ENCODE measurements at places on chromosomes 1 and 21. TPM values are rescaled to one million over a fixed set of nuclear protein-coding genes. Genes with fewer than 3 reads are reported as not detected.

- no peak for DNase-seq
Measured at GRCh38 chr1:234490793-234491479, 12.0 kb upstream of the TARBP1 start.

GRCh38 chr1:195345149-195345548 lies 1263.1 kb downstream of the KCNT2 start:
- DNase-seq, result no peak

GRCh38 chr1:34002810-34003209 lies 138.9 kb downstream of the HMGB4 start:
- DNase-seq, result no peak

GRCh38 chr1:181423301-181423918 lies 59.9 kb upstream of the CACNA1E start:
- DNase-seq, result peak; percentile 53

- no peak for DNase-seq
Measured at GRCh38 chr1:145917595-145917994, 922 bp downstream of the PEX11B start.

DNA sequence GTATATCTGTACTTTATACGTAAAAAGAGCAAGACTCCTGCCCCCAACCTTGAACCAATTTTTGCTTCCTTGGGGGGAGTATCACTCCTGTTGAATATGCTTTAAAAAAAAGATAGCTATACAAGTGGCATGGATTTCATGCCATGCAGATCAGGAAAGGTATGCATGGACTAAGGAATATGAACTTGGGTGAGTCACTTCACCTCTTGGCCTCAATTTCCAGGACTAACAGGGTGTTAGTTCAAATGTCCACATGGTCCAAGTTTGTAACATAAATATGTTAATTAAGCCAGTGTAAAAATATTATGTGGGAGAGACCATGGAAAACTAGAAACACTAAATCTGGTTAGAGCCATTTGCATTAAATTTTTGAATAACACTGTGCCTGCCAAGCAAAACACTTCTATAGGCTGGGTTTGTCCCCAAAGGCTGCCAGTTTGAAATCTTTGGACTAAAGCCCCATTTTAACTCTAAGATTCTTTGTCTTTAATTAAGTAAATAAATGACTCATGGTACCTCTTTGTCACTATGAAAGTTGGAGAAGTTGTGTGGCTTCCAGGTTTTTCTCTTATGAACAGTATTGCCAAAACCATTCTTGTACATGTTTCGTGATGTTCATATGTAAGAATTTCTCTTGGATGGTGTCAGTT lies 33.1 kb downstream of the FAM177B start:
- DNase-seq, result no peak

DNA sequence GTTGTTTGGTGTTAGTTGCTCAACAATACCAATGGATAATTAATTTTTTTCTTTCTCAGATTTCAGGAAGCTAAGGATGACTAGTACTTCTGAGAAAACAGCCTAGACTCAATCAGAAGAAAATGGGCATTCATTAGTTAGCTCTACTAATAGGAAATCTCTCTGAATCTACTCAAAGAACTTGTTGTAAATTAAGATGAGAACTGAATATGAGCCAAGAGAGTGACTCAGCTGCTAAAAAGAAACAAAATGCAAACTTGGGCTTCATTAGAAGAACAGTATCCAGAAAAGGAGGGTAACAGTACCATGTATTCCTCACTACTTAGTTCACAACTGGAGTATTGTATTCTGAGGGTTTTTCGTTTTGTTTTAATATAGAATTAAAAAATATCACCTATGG lies 12.5 kb downstream of the FOXJ3 start:
- DNase-seq, result no peak

DNA sequence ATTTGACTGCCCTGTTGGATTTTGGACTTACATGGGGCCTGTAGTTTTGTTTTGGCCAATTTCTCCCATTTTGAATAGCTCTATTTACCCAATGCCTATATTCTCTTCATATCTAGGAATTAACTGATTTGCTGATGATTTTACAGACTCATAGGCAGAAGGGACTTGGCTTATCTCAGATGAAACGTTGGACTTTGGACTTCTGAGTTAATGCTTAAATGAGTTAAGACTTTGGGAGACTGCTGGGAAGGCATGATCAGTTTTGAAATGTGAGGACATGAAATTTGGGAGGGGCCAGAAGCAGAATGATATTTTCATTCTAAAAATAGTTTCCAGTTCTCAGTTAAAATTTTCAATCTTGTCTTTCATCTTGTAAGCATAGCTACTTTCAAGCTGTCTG lies 222.3 kb downstream of the COP1 start:
- DNase-seq, result no peak

GRCh38 chr1:229388897-229389580 lies 44.9 kb downstream of the ACTA1 start:
- peak; percentile 54 for DNase-seq

DNA sequence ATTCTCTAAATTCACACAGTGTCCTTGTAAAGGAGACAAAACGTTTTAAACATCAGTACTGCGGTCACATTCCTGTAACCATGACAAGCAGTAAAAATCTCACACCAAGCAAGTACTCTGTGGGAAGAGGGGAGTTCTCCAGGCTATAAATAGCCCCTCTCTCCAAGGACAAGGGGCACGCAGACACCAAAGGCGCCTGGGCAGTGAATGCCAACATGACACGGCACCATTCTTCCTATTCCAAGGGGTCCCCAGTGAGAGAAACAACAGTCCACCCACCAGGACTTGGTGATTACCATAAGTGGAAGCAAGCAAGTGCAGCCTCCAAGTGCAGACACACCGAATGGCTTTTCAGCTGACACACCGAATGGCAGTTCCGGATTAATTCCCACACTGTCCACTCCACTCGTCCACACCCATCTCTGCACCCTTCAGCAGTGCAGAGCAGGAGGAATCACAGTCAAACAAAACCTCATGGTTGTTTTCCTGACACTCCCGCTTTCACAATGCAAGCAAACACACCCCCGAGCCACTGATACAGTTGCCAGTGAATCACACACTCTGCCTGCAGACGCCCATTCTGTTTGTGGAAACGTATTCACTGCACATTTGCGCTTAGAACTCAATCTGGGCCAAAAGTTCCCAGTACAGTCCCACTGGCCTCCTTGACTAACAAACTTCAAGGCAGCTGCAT lies 1.8 kb downstream of the PTTG1IP start:
- peak; percentile 78 for DNase-seq

DNA sequence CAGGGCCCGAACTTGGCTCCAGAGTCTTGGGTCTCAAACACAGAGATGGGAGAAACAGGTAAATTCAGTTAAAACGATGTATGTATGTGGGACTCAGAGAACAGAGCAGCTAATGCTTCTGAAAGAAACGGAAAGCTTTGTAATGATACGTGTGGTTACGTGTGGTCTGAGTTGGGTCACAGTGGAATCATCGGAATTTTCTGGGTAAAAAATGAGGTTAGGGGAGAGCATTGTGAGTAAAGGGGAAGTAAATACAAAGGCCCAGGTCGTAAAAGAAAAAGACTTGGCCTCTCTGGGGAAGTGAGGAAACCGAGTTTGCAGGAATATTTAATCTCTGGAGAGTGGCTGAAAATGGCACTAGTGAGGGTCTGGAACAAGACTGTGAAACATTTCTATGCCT lies 8.3 kb downstream of the NHLH2 start:
- DNase-seq, result no peak

DNA sequence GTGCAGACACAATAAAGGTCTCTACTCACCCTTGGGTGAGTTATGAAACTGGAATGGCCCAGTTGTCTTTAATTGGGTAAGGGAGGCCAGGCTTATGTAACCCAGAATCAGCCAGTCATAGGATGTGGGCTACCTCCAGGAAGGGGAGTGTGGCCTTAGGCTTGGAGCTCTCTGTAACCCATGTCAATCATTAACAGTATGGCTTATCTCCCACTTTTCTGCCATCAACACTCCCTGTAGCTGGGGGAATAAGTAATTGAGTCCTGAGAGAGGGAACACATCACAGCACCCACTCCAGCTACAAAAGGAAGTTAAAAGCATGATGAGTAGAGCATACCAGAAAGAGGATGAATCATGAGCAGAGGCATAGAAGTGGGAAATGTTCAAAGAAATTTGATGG lies 327.0 kb upstream of the DUSP10 start:
- DNase-seq, result peak; percentile 28

DNA sequence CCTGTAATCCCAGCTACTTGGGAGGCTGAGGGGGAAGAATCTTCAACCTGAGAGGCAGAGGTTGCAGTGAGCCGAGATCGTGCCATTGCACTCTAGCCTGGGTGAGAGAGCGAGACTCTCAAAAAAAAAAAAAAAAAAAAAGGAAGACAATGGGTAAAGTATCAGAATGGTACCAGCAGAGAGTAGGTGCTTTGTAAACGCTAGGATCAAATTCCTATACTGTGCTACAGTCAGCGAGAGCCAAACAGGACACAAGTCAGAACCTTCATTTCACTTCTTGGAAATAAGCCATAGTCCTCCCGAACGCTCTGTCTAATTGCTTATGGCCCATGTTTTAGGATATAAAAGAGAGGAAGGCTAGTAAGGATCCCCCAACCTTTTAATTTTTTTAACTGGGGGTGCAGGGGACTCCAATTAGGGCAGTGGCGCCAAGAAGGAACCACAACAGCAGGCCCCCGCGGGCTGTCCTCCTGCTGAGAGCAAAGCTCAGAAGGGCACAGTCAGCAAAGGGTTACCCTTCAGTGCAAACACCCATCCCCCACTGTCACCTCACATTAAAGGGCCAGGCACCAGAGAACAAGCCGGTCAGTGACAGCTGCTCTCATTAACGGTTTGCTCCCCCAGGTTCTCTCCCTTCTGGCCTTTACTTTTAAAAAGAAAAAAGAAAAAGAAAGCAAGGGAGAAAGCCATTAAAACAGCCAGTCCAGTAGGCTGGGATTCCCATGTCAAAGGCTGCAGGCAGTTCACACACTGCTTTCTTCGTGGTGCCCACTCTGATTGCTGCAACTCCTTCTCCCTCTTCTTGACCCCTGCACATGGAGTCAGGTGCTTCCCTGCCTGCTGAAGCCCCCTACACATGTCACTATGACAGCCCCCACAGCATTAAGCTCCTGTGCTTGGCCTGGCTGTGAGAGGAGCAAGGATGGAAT lies 69.4 kb downstream of the PLPP3 start:
- DNase-seq, result no peak

GRCh38 chr1:201363467-201363866 lies 14.0 kb downstream of the TNNT2 start:
- DNase-seq, result no peak

DNA sequence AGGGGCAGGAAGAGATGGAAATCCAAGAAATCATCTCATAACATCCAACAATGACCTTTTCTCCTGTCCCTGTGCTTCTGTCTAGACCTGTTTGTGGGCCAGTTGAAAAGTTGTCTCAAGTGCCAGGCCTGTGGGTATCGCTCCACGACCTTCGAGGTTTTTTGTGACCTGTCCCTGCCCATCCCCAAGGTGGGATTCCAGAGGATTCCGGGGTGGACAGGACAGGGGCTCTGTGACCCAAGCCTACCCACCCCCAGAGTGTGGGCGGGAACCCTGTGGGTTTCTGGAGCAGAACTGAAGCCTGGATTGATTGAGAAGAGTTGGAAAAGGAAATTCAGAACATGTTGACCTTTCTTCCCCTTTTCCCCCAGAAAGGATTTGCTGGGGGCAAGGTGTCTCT lies 2.4 kb upstream of the PPOX start:
- DNase-seq, result no peak

DNA sequence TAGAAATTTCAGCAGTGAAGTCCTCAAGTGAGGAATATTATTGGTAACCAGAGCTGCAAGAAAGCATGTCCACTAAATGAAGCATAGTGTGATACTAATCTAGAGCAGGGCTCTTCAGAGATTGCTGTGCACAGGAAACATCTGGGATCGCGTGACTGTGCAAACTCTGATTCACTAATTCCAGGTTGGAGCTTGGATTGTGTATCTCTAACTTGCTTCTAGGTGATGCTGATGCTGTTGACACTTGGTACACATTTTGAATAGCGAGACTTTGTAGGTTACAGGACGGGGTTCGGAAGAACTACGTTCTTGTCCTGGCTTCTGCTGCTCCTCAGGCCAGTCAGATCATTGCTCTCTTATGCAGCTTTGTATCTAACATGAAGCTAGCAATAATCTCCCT lies 66.5 kb downstream of the PRRX1 start:
- no peak for DNase-seq

GRCh38 chr1:204711103-204711946 lies 25.8 kb upstream of the LRRN2 start:
- no peak for DNase-seq

GRCh38 chr1:4460651-4461050 lies 193.8 kb upstream of the AJAP1 start:
- DNase-seq, result no peak

DNA sequence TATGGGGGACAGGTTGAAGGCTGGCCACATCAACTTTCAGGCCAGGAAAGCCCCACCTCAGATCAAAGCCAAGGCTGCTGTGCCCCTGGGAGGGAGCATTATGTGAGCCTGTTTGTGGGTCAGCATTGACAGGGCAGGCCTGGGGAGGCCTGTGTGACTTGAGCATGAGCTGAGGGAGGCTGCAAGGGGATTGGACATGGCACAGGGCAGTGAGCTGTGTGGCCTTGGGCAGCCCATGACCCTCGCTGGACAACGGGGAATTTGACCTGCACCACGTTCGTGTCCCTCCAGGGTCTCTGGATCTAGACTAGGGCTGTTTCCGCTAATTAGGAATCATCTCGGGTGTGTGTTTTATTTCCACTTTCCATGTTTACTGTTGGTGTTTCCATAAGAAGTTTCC lies 17.5 kb upstream of the LEFTY1 start:
- DNase-seq, result no peak

DNA sequence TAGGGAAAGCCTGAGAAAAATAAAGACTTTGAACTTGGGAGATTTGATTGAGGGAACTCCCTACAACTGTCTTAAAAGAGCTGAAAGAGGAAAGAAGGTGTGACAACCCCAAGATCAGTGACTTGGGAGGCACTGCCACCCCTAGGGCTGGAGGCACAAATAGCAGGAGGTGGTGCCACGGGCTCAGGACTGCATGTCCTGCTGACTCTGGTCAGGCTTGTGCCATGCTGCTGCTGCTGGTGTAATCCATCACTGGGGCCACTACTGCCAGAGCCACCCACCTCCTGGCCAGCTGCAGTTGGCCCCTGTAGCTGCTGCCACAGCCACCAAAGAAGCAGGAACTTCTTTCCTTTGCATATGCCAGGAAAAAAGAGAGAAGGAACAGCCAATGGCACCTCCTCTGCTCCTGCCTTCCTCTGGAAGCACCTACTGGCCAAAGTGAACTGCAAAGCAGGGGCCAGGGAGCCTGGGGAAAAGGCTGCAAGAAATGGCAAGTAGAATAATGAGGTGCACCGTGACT lies 730.3 kb downstream of the PTPRU start:
- DNase-seq, result no peak

The KIF14 gene
- 5.2 TPM for total RNA-seq

The ANGPTL7 gene
- not detected for total RNA-seq

The MCOLN3 gene
- total RNA-seq, result 0.13 TPM

The S100A2 gene
- 11.1 TPM for total RNA-seq
